ENCODE measurements at places on chromosomes 12 and 14. TPM values are rescaled to one million over a fixed set of nuclear protein-coding genes. Genes with fewer than 3 reads are reported as not detected.

The PCED1B gene
- 3.2 TPM for total RNA-seq

The TMEM30B gene
- not detected for total RNA-seq

The STRAP gene
- total RNA-seq = 95.0 TPM

The KERA gene
- total RNA-seq = not detected

The EPYC gene
- not detected for total RNA-seq

The PPP1R36 gene
- 3.5 TPM for total RNA-seq

The ANO2 gene
- total RNA-seq = 0.43 TPM

The GUCY2C gene
- not detected for total RNA-seq

The CIROP gene
- not detected for total RNA-seq

The SCNN1A gene
- under 0.01 TPM for total RNA-seq

The FGF23 gene
- not detected for total RNA-seq

The FGF6 gene
- not detected for total RNA-seq

The ZNF385A gene
- total RNA-seq = 2.2 TPM

The JPH4 gene
- not detected for total RNA-seq

The KCNA1 gene
- not detected for total RNA-seq

The IPO8 gene
- 35.4 TPM for total RNA-seq

The NDRG2 gene
- not detected for total RNA-seq

The OR4Q3 gene
- not detected for total RNA-seq

The PLEK2 gene
- total RNA-seq = 4.5 TPM

The PYM1 gene
- total RNA-seq = 32.8 TPM

The GLT8D2 gene
- 55.1 TPM for total RNA-seq

The NPFF gene
- total RNA-seq = not detected

The LRTM2 gene
- not detected for total RNA-seq

The MARK3 gene
- total RNA-seq = 79.2 TPM

The CLMN gene
- total RNA-seq = 0.43 TPM

Measured in fibroblast of villous mesenchyme (primary cell).